Vein endothelial cell (primary cell): ENCODE measurements at places on chromosomes 7 and 10. TPM values are rescaled to one million over a fixed set of nuclear protein-coding genes. Genes with fewer than 3 reads are reported as not detected.

The PLEKHA1 gene
- 44.7 and 60.9 TPM in 2 replicates for total RNA-seq

The LLCFC1 gene
- total RNA-seq: not detected in 2 replicates

The MMP21 gene
- 0.10 and 0.33 TPM in 2 replicates for total RNA-seq

The PRSS37 gene
- not detected in 2 replicates for total RNA-seq

The SPDYE6 gene
- 0.33 TPM in 1 of 2 replicates, not detected in the other for total RNA-seq

The PRKG1 gene
- 1.2 and 2.0 TPM in 2 replicates for total RNA-seq

The CBX3 gene
- 147 and 170 TPM in 2 replicates for total RNA-seq

The CAMK2B gene
- 0.57 and 0.65 TPM in 2 replicates for total RNA-seq

The CH25H gene
- 3.2 and 8.5 TPM in 2 replicates for total RNA-seq

The PTF1A gene
- not detected in 2 replicates for total RNA-seq

The DNAJC30 gene
- 2.6 and 3.0 TPM in 2 replicates for total RNA-seq

The AVL9 gene
- 37.9 and 54.8 TPM in 2 replicates for total RNA-seq

The SH2B2 gene
- total RNA-seq: 1.4 and 1.6 TPM in 2 replicates

The CFAP43 gene
- 0.10 TPM in 1 of 2 replicates, not detected in the other for total RNA-seq

The ACTR3C gene
- 0.67 and 2.0 TPM in 2 replicates for total RNA-seq

The POLR3A gene
- total RNA-seq: 19.9 and 20.9 TPM in 2 replicates

The HSPA12A gene
- under 0.01 and 0.29 TPM in 2 replicates for total RNA-seq

The CWF19L1 gene
- total RNA-seq: 37.4 and 37.6 TPM in 2 replicates

The TUBAL3 gene
- total RNA-seq: 1.1 and 1.3 TPM in 2 replicates

The SRRM3 gene
- 0.67 and 2.6 TPM in 2 replicates for total RNA-seq

The PLAU gene
- 14.0 and 51.2 TPM in 2 replicates for total RNA-seq

The GNAT3 gene
- not detected in 2 replicates for total RNA-seq

The ACSL5 gene
- total RNA-seq: 18.3 and 26.7 TPM in 2 replicates

The SH2D4B gene
- total RNA-seq: under 0.01 and 0.10 TPM in 2 replicates

The NEUROD6 gene
- not detected in 2 replicates for total RNA-seq

The CCDC172 gene
- not detected in 2 replicates for total RNA-seq

The CALML5 gene
- not detected in 2 replicates for total RNA-seq

The ASB4 gene
- total RNA-seq: not detected in 2 replicates

The LRRN3 gene
- total RNA-seq: under 0.01 TPM in 1 of 2 replicates, not detected in the other

The RADIL gene
- 0.48 and 0.65 TPM in 2 replicates for total RNA-seq

The SPDYE16 gene
- total RNA-seq: under 0.01 TPM in 1 of 2 replicates, not detected in the other

The KLF14 gene
- total RNA-seq: not detected in 2 replicates

The C10orf105 gene
- total RNA-seq: under 0.01 TPM in 1 of 2 replicates, not detected in the other

The BRAF gene
- 28.7 and 30.2 TPM in 2 replicates for total RNA-seq

The SLC26A5 gene
- 0.33 and 0.38 TPM in 2 replicates for total RNA-seq

The ADK gene
- 42.5 and 58.7 TPM in 2 replicates for total RNA-seq

The NPTX2 gene
- total RNA-seq: 1.6 and 3.4 TPM in 2 replicates

The PRRT4 gene
- total RNA-seq: not detected in 2 replicates

The GBX1 gene
- under 0.01 TPM in 1 of 2 replicates, not detected in the other for total RNA-seq

The NPY gene
- total RNA-seq: not detected in 2 replicates

The HECW1 gene
- not detected in 2 replicates for total RNA-seq

The MALRD1 gene
- total RNA-seq: not detected in 2 replicates

The ANKRD26 gene
- total RNA-seq: 8.2 and 9.6 TPM in 2 replicates

The HMX3 gene
- total RNA-seq: not detected in 2 replicates

The DIP2C gene
- 7.8 and 8.3 TPM in 2 replicates for total RNA-seq

The CTAGE4 gene
- 0.29 TPM in 1 of 2 replicates, not detected in the other for total RNA-seq
